ENCODE measurements at places on chromosomes 6 and 20. TPM values are rescaled to one million over a fixed set of nuclear protein-coding genes. Genes with fewer than 3 reads are reported as not detected.

Gene DSP
- 2.0 TPM for total RNA-seq

Gene SLC22A3
- total RNA-seq = not detected

Gene CCM2L
- 0.08 TPM for total RNA-seq

Gene SYCP2
- total RNA-seq = 3.9 TPM

Gene ASIP
- not detected for total RNA-seq

Gene RAB32
- total RNA-seq = 220 TPM

Gene RAB44
- not detected for total RNA-seq

Gene EYA2
- total RNA-seq = not detected

Gene ADTRP
- total RNA-seq = not detected

Gene BMP6
- total RNA-seq = 0.05 TPM

Gene VSTM2L
- total RNA-seq = 0.51 TPM

Gene PBOV1
- not detected for total RNA-seq

Gene CFB
- not detected for total RNA-seq

Gene BPIFB4
- not detected for total RNA-seq

Gene GPSM3
- total RNA-seq = 5.4 TPM

Gene SRSF12
- 0.21 TPM for total RNA-seq

Gene VTA1
- 71.3 TPM for total RNA-seq

Gene IRF4
- total RNA-seq = 76.9 TPM

Gene GMPR
- 102 TPM for total RNA-seq

Gene CBLN4
- total RNA-seq = not detected

Gene RRAGD
- total RNA-seq = 165 TPM

Gene ZC3H12D
- total RNA-seq = 0.13 TPM

Gene CTCFL
- total RNA-seq = 0.42 TPM

Gene MYLK4
- 0.24 TPM for total RNA-seq

Gene PNLDC1
- not detected for total RNA-seq

Gene NAA20
- total RNA-seq = 89.5 TPM

Gene MAP3K5
- total RNA-seq = 0.75 TPM

Gene LAMA2
- total RNA-seq = 1.3 TPM

Gene TNFRSF6B
- total RNA-seq = 1.6 TPM

Gene CCN6
- not detected for total RNA-seq

Gene CCR6
- not detected for total RNA-seq

Gene OR2J2
- total RNA-seq = not detected

Gene EPPIN
- not detected for total RNA-seq

Gene SLPI
- total RNA-seq = not detected

Gene SSTR4
- not detected for total RNA-seq

Gene SPTLC3
- total RNA-seq = 2.0 TPM

Gene WFDC12
- total RNA-seq = not detected

Gene PRRT1
- total RNA-seq = 0.21 TPM

Gene HLA-G
- 0.32 TPM for total RNA-seq

Gene SIRPG
- not detected for total RNA-seq

Gene SPATS1
- 0.53 TPM for total RNA-seq

Gene GUCA1A
- not detected for total RNA-seq

Gene GABRR1
- total RNA-seq = not detected

Gene COL12A1
- 1.1 TPM for total RNA-seq

Gene BPI
- not detected for total RNA-seq

Gene CDH26
- total RNA-seq = 0.27 TPM

Gene MAS1L
- not detected for total RNA-seq

Gene CLVS2
- not detected for total RNA-seq

Gene SMIM26
- total RNA-seq = 148 TPM

Gene FLRT3
- total RNA-seq = 1.0 TPM

Gene UBR2
- 19.9 TPM for total RNA-seq

Gene CST4
- total RNA-seq = not detected

Gene MOG
- not detected for total RNA-seq

Gene HLA-DOB
- not detected for total RNA-seq

Gene HAO1
- not detected for total RNA-seq

Gene AURKA
- total RNA-seq = 68.5 TPM

Gene GSTA2
- 0.32 TPM for total RNA-seq

Gene AHCY
- total RNA-seq = 264 TPM
